Stimulated activated CD4-positive, alpha-beta T cell treated with anti-CD3 and anti-CD28 coated beads, Interleukin-1b, Interleukin-23, amount 100 ng/mL, for 24 hours (primary cell): ENCODE measurements at places on chromosomes 6 and 20.

DNA sequence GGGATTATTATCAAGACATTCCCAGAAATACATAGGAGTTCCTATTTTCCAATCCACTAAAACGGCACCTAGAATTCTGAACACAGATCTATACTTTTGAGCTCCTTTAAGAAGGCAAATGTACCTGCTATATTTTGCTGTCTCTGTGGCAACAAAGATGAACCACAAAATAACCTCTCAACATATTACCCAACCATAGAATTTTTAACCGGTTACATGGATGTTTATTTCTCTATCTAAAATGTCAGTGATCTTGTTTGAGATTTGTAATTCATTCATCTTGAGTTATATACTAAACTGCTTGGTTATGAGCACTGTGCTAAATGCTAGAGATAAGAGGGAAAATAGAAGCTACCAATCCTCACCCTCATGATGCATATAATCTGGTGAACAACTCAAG is 117.5 kb upstream of the HMGCLL1 start:
- no peak for DNase-seq

DNA sequence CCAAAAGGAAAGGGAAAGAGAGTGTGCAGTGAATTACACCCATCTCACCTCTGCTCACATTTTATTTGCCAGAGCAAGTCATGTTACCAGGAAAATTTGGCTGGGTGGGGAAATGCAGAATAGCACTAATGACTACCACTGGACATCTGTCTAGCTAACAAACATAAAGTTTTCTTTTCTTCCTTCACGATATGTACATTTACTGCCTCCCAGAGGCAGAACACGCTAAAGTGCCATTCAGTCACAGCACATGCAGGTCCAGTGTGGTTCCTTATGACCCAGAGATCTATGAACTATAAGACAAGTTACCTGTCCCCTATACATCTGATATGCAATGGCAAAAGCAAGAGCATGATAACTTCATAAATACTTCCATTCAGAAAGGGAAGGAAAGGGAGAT is 194.1 kb downstream of the OGFRL1 start:
- DNase-seq, result no peak

DNA sequence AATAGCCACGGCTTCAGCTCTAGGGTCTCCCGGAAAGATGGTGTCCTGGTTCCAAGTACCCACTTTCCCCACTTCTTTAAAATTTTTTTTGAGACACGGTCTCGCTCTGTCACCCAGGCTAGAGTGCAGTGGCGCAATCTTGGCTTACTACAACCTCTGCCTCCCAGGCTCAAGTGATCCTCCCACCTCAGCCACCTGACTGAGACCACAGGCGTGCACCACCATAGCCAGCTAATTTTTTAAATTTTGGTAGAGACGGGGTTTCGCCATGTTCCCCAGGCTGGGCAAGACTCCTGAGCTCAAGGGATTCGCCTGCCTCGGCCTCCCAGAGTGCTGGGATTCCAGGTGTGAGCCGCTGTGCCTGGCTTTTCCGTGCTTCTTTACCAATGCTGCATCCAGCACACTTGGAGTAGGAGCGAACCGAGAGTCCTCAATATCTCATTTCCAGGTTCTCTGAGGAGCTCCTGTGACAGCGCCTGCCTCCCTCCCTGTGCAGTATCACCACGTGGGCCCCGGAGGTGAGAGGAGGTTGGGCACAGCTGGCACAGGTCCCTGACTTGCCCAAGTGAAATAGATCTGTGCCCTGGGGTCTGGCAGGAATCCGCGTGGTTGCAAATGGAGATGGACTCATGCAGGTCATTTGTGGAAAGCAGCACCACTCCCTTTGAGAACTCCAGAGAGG is 37.3 kb downstream of the EZR start:
- DNase-seq, result no peak

DNA sequence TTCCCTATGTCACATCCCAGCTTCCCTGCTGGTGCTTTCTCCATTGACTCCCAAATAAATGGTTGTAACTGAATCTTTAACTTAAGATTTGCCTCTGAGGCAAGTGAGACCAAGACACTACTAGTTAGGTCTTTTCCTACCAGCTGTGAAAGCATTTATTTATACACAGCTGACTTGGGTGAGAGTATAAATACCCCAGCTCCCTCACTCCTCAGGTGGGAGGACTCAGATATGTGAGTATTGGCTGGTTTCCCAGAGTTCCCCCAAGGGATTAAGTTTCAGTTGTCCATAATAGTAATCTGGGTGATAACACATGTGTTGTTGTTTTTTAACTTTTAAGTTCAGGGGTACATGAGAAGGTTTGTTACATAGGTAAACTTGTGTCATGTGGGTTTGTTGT is 49.8 kb downstream of the CFAP61 start:
- no peak for DNase-seq

GRCh38 chr20:53707371-53708055 is 113.9 kb upstream of the ZNF217 start:
- DNase-seq, result no peak

GRCh38 chr6:32152769-32153563 is 975 bp upstream of the PPT2 start:
- DNase-seq, result no peak

- DNase-seq, result peak; percentile 71
These were observed at the start of gene SLC16A10 for GRCh38 chr6:111087106-111087835. Gene SLC16A10, plus strand, starts transcription at chr6:111087503. Its CDS starts 250 bp downstream, at chr6:111087753.

- no peak for DNase-seq
These were observed 628 bp downstream of the NKAIN4 start for GRCh38 chr20:63253438-63254231.

GRCh38 chr20:18571578-18571977 is 4.3 kb downstream of the SMIM26 start:
- DNase-seq, result no peak

- no peak for DNase-seq
These were observed 47.2 kb upstream of the STMND1 start for GRCh38 chr6:17054647-17055046.

- DNase-seq, result peak; percentile 23
These were observed 111.9 kb upstream of the GGTLC1 start for GRCh38 chr20:24100370-24101011.
